ENCODE measurements at places on chromosomes 6 and 20.

GRCh38 chr6:91879386-91879995 is 1292.6 kb upstream of the MAP3K7 start:
- no peak for DNase-seq

- DNase-seq, result no peak
Observed at GRCh38 chr20:49444553-49444990, 37.9 kb downstream of the KCNB1 start.

DNA sequence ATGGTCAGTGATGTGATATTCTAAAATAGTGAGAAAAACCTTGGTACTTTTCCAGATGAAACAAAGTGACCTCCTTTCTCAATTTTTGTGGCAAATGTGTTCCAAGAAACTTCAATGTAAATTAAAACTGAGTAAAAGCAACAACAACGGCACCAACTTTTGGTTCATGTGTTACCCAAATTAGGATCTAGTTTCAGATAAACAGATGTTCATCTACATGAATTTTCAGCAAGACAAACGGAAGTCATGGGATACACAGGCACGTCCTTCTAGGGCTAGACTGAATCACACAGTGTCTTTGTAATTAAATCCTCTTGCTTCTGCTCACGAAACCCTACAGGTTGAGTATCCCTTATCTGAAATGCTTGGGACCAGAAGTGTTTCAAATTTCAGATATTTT is 915.2 kb downstream of the TFAP2A start:
- DNase-seq, result no peak

GRCh38 chr6:96116674-96117073 is 100.9 kb downstream of the FUT9 start:
- no peak for DNase-seq

GRCh38 chr6:167479301-167479700 is 154.4 kb downstream of the TTLL2 start:
- no peak for DNase-seq

- DNase-seq, result no peak
Observed at GRCh38 chr6:20540683-20541082, 6.4 kb downstream of the CDKAL1 start.
